CD4-positive, alpha-beta T cell (primary cell): ENCODE measurements at places on chromosomes 3 and 15.

DNA sequence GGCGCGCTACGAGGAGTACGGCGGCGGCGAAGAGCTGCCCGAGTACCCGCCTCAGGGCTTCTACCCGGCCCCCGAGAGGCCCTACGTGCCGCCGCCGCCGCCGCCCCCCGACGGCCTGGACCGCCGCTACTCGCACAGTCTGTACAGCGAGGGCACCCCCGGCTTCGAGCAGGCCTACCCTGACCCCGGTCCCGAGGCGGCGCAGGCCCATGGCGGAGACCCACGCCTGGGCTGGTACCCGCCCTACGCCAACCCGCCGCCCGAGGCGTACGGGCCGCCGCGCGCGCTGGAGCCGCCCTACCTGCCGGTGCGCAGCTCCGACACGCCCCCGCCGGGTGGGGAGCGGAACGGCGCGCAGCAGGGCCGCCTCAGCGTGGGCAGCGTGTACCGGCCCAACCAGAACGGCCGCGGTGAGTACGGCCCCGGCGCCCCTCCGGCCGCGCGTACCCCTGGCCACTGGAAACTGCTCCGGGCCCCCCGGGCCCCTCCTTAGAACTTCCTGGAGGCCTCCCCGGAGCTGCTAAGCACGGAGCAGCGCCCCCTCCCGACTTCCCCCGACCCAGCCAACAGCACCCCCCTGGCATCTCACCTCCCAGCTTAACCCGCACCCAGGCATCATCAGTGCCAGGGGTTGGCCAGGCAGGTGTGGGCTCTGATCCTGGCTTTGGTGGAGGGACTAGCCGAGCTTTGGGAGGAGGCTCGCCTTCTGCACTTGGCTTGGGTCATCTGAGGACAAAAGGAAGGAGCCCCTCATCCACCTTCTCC is 1.4 kb downstream of the LOXL1 start:
- DNase-seq, result peak; percentile 80

- no peak for DNase-seq
Observed at GRCh38 chr3:56135941-56136340, 332.3 kb downstream of the ERC2 start.

- no peak for DNase-seq
Observed at GRCh38 chr15:100801256-100801900, 78.3 kb upstream of the ALDH1A3 start.

- DNase-seq, result no peak
Observed at GRCh38 chr15:85024509-85025336, 43.1 kb downstream of the PDE8A start.

GRCh38 chr15:41634072-41634626 is 26.1 kb upstream of the MGA start:
- DNase-seq, result no peak

GRCh38 chr3:54556630-54557029 is 371.2 kb downstream of the LRTM1 start:
- DNase-seq, result no peak

GRCh38 chr15:96598514-96598913 is 268.0 kb downstream of the NR2F2 start:
- no peak for DNase-seq
